Ecto neural progenitor cell (in vitro differentiated cells): ENCODE measurements at places on chromosomes 7 and 10.

DNA sequence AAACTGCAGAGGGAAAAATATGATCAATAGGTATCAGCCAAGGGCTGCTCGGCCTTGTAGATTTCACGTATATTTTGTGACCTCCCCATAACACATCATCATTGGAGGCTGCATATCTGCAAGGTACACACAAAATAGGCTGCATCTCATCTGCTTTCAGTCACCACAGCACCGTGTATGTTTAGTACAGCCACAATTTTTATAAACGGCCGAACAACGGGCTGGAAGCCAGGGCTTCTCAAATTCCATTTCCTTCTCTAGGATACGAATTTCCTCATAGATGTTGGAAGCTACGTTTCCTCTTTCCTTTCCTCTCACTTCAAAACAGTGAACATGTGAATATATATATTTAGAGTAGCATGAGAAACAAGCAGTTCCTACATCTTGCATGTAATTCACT, 20.2 kb upstream of the FOXK1 start:
- no peak for DNase-seq

- no peak for DNase-seq
These were observed 7.6 kb upstream of the BAG3 start for GRCh38 chr10:119643306-119644204.

DNA sequence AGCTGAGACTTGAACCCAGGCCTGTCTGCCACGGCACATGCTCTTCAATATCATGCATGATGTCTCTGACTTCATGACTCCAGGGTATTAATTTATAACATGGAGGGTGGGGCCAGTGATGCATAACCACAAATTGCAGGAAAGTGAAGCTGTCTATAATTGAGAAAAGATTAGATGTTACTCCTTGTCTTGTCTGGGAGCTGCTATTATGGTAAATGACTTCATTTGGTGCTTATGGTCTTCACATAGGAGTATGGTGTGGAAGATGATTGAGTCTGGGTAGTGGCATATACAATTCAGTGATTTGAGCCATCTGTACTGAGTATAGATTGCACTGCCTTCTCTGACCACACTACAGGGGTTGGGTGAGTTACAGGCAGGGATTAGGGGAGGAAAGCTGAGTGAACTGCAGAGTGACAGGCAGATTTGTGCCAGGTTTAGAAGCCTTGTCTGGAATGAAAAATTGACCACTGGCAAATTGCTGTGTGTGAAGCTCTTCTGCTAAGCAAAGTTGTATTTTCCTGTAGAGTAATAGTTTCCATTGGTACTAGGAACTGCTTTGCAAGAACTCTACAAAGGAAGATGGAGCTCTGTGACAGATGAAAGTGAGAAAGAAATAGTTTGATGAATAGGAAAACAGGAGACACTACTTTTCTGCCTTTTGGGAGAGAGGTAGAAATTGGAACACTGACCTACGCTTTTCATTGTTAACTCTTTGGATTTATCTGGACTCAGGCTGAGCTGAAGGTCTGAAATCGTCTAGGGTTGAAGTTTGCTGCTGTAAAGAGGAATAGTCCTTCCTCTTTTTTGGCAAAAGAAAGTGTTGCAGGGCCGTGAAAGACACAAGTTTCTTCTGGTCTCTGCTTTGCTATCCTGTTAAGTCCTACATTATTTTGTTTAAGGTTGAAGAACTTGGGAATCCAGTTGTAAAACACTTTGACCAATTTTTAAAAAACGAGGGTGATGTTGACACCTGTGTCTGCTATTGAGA, 2.7 kb downstream of the SND1 start:
- DNase-seq = no peak

- no peak for DNase-seq
These were observed 75.0 kb upstream of the TES start for GRCh38 chr7:116135306-116135705.

DNA sequence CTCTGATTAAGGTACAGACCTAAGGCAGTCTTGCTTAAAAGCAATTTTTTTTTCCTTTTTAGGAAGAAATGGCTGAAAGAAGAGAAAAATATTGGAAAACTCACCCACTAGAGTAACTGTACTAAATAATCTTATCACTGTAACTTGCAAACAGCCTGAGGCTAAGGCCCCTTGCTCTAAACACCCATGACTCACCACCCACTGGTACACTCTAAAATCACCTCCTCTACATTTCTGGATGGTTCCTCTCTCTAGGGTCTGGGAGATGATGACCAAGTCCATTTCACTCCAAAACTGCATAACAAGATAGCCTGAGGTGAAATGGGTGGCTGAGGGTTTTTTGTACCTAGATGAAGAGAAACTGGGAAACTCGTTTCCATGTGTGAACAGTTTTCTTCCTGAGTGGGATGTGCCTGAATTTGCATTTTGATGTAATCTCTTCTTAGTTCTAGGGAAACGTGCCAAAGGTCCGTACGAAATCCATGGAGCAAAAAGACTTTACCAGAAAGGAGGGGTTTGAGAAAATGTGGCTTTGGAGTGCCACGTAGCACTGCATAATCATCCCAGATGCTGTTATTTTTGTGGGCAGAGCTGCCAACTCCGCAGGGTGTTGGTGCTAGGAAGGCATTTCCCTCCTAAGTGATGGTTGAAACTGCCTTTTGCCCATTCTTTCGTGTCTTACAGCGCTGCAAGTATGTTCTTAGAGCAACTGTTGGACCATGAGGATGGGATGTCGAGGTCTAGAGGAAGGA, 113.5 kb upstream of the C10orf90 start:
- no peak for DNase-seq

- DNase-seq = no peak
These were observed 900.6 kb downstream of the KCNMA1 start for GRCh38 chr10:76736815-76737618.

DNA sequence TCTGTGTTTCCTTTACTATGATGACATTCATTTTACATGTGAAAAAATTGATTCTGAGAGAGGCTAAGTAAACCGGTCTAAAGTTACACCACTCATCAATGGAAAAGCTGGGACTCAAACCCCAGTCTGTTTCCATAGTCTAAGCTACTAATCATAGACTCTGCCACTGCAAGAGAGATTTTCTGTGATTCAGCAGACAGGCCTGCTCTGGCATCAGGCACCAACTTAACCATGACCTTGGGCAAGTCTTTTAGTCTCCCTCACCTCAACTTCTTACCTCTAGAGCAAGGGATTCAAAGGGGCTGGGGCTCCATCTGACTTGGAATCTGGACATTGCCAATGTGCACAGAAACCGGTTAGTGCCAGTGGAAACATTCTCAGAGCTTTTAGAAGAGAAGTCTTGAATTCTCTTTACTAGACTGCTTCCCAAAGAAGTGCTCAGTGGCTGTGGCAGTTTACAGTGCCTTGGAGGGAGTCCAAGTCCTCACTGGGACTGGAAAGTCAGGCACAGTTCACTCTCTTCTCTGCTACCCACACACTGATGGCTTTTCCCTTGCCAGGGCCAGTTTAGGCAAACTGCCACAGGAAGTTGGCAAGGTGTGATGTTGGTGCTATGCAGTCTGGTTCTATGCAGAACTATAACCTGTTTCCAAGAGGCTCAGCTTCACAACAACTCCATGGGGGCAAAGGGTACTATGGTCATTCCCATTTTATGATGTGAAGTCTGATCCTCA, 4.5 kb upstream of the BLNK start:
- DNase-seq = no peak
